NCI-H146 (cell line): ENCODE measurements at places on chromosomes 2 and 18.

DNA sequence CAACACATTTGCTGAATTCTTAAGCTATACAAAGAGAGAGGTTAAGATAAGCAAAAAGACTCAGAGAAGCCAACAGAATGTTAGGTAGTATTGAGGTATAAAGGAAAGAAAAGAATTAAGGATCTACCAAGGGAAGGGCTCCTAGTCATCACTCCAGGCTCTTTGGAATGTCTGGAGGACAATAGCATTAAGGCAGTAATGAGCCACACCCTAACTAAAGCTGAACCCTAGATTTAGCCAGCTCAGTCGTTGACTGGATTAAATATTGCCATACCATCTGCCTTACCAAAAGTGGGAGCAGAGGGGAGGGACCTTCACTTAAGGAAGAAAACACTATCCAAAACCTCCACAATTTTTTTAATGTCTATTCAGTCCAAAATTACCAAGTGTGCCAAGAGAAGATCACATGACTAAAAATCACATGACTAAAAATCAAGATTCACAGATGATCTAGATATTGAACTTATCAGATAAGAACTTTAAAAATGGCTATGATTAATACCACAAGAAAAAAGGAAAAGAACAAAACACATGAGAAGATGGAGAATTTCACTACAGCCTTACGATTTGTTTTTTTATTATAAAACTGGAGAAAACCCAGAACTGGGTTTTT lies 59.7 kb downstream of the EXOC6B start:
- DNase-seq = no peak

GRCh38 chr2:15369129-15369528 lies 192.0 kb downstream of the NBAS start:
- DNase-seq = no peak

DNA sequence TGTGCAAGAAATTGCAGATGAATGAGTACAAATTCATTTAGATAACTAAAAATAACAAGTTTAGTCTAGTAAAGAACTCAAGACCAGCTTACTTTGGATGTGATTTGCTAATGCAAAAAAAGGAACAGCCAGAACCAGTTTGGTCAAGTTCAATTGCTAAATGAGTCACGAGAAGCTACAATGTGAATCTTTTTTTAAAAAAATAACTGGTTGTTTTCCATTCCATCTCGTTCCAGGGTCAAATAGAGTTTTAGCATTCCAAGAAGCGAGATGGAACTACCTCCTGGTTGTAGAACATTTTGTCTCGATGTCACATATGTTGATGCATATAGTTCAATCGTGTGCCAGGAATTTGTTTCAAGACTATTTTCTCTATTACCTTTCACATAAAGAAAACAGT lies 65.0 kb upstream of the IKZF2 start:
- no peak for DNase-seq

DNA sequence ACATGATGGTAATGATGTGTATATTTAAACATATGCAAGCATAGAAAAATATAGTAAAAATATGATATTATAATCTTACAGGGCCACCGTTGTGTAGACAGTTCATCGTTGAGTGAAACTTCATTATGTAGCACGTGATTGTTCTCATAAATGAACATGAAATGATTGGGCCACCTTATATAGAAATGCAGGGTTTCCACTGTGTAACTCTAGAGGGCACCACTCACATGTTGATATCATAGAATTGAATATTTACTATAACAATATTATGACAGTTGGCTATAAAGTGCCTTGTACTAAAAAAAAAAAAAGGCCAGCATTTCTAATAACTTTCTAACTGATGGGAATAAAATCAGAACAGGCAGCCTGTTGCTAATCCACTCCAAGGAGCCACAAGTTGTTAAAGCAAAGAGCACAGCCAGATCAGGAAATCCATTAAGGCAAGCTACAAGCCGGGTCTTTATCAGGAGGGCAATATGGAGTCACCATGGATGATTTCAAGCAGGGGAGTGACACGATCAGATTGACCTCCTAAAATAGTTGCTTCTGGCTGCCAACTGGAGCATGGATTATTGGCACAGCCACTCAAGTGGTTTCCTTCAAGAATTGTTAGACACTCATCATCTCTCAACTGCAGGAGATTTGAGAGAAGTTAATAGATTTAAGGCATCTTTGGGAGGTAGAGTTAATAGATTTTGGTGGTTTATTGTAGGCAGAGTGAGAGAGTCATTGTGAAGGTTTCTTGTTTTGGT lies 16.7 kb downstream of the IL1F10 start:
- DNase-seq = no peak

DNA sequence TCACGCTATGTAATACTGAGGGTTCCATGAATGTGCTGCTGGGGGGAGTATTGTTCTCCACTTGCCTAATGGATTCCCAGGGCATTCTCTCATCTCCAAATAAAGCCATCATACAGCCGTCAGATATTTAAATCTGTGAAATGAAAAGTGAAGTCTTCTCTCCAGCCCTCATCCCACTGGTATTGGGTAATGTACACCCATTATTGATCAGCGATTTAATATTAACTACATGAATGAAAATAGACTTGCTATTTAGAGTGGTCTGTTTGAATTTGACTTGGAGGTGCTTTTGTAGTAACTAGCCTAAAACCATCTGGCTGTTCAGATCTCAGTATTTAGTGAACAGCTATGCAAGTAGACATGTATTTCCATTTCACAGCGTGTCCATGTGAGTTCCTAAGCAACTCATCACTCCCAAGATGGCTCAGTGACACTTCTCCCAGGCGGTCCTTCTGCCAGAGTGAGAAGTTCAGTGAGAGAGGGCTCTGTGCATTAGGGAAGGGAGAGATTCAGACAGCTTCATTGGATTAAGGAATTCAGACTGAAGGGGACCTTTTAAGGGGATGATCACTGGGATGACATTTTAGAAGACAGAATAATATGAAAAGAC lies 140.7 kb downstream of the WDSUB1 start:
- no peak for DNase-seq

- no peak for DNase-seq
These were observed 106.5 kb downstream of the PIGN start for GRCh38 chr18:62080172-62080900.

- no peak for DNase-seq
These were observed 146.6 kb upstream of the CCDC68 start for GRCh38 chr18:55105873-55106272.

GRCh38 chr2:171512014-171512413 lies 10.3 kb upstream of the CYBRD1 start:
- no peak for DNase-seq

DNA sequence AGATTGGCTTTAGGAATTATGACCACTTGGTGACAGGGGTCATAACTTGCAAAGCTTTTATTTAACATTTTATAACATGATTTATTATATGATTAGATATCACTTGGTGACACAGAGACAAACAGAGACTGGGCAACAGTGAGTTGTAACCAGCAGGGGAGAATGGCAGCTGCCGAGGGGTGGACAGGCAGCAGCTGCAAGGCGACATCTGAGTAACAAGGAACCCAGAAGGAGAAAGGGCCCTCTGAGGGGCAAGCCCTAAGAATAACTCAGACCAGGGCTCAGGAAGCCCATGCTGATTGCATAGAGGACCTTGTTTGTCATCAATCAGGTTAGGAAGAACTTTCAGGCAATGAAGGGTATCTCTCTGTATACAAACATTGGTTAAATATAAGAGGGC lies 339.9 kb upstream of the SOX11 start:
- no peak for DNase-seq

DNA sequence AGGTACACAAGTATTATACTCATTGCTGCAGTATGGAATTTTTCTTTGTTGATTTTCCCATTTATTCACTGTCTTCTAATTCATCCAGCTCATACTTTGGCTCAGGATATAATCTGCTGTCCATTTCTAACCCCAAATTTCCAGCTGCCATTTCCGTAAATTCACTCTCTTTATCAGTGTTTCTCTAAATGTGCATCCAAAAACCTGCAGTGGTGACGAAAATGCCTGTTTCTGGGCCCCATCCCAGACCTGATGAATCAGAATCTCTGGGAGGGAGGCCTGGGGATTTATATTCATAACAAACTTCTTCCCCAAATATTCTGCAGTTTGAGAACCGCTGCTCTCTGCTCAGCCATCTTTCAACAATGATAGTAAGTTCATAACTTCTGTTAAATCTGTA lies 86.6 kb downstream of the VWC2L start:
- DNase-seq = no peak

DNA sequence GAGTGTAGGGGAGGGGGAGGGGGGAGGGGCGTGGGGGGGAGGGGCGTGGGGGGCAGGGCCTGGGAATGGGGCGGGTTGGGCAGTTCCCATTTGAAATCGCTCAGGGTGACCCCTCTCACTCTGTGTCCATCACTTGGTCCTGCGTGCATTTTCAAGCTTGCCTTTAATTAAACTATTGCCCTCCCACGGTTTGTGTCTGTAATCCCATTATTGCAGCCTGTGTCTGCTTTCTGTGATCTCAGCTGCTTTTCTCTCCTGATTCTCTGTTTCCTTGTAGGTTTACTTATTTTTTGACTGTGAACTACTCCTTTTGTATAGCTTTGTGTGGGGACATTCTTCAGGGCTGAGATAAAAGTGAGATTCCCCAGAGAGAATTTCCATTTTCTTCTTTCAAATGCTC lies 1.3 kb downstream of the DCDC2C start:
- no peak for DNase-seq

DNA sequence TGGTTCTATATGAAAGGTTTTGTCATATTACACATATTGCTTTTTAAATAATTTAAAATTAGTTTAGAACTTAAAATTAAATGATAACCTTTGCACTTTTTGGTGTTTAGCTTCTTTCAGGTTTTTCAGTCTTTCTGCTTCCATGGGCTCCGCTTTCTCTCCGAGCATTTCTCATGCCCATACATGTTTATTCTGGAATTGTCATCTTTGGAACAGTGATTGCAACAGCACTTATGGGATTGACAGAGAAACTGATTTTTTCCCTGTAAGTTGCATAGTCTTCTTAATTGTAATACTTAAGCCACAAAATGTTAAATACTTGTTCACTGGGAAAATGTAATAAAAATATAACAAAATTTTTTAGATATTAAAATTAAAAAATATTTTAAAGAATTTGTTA lies 31.0 kb downstream of the CYBRD1 start:
- no peak for DNase-seq

DNA sequence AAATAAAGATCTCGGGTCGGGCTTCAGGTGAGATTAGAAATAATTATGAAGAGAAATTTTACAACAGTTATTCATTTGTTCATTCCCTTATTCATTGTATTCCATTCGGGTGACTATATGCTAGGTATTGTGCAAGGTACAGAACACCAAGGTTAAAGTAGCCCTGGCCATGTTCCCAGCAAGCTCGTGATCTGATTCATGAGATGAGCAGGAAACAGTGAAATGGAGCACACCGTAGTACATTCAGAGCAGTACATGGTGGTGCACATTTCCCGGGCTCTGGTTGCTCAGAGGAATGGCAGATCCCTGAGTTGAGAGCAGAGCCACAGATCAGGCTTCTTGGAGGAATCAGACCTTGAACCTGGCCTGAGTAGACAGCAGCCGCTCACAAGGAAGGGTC lies 87.7 kb downstream of the PRKRA start:
- DNase-seq = no peak

- DNase-seq = no peak
These were observed 242.4 kb upstream of the ZNF521 start for GRCh38 chr18:25594351-25594750.

DNA sequence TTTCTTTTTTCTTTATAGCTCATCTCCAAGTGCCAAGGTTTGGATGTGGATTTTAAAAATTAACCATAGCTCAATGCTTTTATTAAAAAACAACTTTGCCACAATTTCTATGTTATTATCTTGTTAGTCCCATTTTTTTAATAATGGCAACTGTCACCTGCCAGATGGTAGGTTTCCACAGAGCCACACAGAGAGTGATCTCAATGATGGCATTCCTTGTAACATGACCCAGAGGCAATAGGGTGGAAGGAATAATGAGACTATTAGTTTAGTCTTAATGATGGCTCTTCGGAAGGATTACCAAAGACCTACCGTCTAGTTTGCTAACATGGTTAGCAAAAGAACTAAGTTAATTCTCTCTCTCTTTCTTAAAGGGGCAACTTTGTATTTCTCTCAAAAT lies 64.0 kb downstream of the REL start:
- DNase-seq = peak; percentile 4

- DNase-seq = peak; percentile 22
These were observed 92.8 kb upstream of the MSH2 start for GRCh38 chr2:47309952-47310800.

- no peak for DNase-seq
These were observed 7.1 kb downstream of the THAP4 start for GRCh38 chr2:241629762-241630435.

DNA sequence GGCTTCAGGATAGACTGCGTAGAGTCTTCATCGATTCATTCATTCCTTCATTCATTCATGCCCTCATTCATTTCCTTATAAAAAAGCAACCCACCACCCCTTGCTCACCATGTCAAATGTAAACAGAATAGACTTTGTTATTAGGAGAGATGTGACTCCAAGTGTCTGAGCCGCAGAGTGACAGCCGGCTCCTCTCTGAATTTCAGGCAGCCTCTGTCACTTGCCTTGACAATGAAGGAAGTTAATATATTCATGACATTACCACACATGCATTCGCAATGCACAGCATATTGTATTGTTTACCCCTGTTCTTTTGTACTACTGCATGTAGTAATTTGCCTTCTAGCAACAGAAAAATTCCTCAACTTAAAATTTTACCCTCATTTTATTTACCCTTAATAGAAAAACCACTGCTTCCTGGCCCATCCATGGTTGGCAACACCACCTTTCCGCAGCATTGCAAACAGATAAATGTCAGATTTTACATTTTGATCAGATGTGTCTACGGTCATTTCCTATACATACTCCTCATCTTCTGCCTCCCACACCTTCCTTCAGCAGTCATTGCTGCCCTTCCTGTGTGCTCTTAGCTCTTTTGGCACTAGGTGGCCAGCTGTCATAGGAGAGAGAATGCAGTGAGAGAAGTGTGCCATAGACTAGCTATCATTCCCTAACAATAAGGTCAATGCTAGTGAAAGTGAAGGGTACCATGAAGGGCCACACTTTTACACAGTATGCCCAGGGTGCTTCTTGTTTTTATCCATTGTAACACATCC lies 1090.8 kb downstream of the BCL11A start:
- DNase-seq = no peak

GRCh38 chr2:162126527-162126926 lies 25.5 kb downstream of the GCG start:
- DNase-seq = no peak

GRCh38 chr2:44301111-44301510 lies 25.8 kb downstream of the SLC3A1 start:
- DNase-seq = no peak

DNA sequence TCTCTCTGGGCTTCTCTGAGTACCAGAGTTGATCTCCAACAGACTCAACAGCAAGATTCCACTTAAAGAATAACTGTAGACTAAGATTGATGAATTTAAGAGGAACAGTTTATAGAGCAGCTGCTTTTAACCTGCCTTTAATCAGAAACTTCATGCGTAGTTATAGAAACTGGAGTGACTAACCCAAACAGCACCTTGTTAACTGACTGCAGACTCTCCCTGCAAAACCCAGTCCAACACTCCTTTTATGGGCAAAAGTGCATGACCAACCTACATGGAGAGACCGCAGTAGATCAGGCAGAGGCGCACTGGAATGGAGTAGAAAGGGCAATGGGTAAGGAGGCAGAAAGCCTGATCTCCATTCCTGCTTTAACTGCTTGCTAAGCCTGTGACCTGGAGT lies 110.6 kb downstream of the NRP2 start:
- DNase-seq = no peak

GRCh38 chr2:197908156-197908555 lies 103.8 kb downstream of the PLCL1 start:
- DNase-seq = no peak
